ENCODE measurements at places on chromosomes 6 and 20.

GRCh38 chr20:50368813-50369224 lies 141.4 kb upstream of the PTPN1 start:
- no peak for DNase-seq

GRCh38 chr6:73109659-73110058 lies 115.6 kb downstream of the KHDC1L start:
- no peak for DNase-seq

- DNase-seq: no peak
Measured at GRCh38 chr20:4050203-4050980, 35.0 kb upstream of the RNF24 start.

GRCh38 chr20:58913079-58913478 lies 60.6 kb downstream of the GNAS start:
- no peak for DNase-seq

- peak; percentile 71 for DNase-seq
Measured at GRCh38 chr6:167825332-167826229, 1.1 kb upstream of the AFDN start.

DNA sequence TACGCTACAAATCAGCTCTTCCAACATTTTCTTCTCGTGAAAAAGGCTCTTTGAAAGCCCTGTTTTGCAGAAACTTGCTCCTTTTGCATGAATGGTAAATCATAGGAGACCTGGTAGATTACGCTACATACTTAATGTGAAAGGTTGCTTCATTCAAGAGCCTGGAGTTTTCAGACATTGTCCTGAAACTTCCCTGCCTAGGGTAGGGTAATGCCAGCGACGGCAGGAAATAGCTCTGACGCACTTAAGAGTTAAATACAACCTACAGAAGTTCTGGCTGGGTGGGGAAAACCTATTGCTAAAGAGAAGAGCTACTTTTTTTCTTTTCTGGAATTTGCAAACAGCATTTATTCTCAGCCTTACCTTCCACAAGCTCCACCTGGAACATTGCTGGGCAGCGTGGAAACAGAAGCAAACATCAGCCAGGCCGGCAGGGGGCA lies 144.5 kb downstream of the LPA start:
- DNase-seq: no peak

DNA sequence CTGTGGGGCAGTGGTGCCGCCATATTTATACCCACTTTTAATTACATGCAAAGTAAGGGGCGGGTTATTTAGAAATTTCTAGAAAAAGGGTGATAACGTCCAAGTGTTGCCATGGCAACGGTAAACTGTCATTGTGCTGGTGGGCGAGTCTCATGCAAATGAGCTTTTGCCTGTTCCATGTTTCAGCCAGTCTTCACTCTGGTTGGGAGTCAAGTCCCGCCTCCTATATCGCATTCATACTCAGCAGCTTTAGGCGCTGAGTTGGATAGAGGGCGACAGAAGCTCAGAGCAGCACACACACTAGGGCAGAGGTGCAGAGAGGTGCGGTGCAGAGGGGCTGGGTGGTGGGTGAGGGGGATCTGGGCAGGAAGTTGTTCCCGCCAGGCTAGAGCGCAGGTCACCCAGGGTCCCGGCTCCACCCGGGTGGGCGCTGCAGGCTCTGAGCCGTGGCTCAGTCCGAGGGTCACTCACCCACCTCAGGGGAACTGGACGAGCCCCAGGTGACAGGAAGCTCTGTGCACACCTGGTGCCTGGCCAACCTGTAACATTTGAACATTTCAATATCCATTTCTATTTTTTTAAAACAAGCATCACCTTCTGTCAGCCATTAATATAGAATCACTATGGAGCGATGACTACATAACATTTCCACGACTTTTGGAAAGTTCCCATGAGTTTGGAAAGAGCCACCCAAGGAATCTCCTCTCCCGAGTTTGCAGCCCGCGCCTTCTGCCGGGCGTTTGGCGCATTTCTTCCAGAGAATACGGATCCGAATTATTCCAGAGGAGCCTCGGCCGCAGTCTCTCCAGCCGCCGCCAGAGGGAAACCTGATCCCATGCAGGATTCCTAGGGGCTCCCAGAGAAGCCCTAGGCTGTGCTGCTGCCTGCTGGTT lies 89.1 kb upstream of the PHACTR3 start:
- peak; percentile 46 for DNase-seq

DNA sequence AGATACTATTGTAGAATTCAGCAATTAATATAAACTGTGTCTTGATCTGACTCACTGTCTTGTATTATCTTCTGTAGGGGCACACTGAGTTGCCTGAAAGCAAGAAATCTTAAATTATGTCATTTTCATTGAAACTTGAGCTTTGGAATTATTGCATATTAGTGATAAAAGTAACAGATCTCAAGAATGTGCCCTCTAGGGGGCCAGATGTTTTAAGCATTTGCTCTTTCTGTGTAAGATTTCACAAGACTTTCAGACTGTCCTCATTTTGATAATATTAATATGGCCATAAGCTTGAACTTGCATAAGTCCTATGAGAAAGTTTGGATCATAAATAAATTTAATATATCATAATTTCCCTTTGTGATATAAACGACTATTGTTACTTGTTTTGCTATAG lies 55.5 kb upstream of the MYO6 start:
- DNase-seq: no peak

GRCh38 chr6:124968401-124968800 lies 6.2 kb downstream of the RNF217 start:
- no peak for DNase-seq

DNA sequence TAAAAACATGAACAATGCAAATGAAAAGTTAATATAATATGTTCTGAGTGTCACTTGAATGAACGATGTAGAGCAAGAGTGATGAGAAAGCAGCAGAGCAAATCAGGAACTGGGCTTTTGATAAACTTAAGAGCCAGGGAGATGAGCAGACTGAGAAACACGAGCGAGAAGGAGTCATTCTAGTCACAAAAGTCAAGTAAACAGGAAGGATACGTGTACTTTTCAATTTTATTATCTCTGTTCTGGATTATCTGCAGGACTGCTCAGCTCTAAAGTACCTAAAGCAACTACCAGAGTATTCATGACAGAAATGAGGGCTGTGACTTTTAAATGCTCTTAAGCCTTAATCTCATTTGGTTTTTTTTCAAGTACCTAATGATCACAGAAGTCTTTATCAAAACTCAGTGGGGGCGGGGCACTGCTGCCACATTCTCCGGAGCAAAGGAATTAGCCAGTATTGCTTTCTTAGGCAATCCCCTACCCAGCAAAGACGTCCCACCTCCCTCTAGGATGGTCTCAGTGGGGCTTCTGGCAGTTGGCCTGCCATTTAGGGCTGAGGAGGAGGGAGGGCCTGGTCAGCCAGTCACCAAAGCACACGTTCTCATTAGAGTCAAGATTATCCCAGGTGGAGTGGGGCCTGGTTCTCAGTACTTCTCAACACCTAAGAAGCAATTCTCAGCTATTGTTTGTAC lies 8.6 kb downstream of the MAN1A1 start:
- DNase-seq: no peak

- DNase-seq: peak; percentile 47
Measured at GRCh38 chr6:52284131-52284459, 447 bp downstream of the MCM3 start.

DNA sequence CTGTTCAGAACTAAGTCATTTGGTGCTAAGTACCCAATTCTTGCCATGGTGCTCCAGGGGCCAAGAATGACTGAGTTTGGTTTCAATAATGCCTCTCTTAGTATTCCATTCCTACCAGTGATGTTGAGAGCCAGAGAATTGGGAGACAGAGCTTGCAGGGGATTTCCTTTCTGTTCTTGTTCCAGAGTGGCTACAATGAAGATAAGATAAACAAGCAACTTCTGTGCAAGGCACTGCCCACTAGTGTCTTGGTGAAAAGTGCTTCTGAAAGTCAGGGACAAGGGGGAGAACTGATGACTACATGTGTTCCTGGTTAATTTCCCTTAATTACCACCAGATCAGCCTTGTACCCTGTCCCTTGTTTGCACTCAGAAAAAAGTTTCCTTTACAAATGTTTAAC lies 421.6 kb downstream of the BCKDHB start:
- peak; percentile 68 for DNase-seq

- no peak for DNase-seq
Measured at GRCh38 chr6:37582306-37582705, 82.6 kb upstream of the CCDC167 start.

DNA sequence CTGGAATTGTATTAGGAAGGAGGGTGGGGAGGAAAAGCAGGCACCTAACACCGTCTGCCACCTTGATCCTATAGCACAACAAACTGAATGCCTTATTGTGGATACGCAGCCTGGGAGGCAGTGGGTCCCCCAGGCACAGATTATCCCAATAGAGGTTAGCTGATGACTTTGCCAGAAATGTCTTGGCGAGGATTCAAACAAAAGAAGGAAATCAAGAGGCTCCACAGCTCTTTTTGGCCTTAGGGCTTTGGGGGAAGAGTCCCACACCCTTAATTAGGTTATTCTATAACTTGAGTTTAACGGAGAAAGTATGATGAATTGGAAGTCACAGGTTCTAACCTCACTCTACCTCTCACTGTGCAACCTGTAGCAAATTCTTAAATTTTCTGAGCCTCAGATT lies 102.0 kb downstream of the MRPL14 start:
- DNase-seq: no peak

DNA sequence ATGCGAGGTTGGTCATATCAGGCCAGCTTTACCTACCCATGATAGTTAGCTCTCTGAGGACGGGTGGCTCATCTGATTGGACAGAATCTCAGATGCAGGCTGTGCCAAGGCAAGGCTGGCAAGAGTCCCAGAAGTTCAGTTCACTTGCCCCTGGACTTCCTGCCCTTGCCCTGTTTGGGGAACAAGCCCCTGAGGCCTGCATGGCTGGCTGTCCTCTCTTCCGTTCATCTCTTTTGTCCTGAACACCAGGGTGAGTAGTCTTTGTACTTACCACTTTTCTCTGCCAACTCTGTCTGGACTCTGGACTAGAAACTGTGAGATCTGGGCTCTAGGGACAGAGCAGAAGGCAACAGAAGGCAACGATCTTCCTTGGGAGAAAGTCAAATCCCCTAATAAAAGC lies 769.9 kb downstream of the QKI start:
- no peak for DNase-seq

DNA sequence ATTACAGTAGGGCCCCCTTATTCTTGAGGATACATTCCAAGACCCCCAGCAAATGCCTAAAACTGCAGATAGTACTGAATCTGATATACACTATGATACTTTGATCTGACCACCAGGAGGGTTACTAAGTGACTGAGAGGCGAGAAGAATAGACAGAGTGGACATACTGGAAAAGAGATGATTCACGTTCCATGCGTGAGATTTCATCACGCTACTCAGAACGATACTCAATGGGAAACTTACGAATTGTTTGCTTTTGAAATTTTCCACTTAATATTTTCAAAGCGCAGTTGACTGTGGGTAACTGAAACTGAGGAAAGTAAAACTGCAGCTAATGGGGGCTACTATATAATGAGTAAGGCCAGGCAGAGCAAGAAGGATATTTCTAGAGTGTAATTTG lies 60.8 kb downstream of the STX11 start:
- DNase-seq: no peak

GRCh38 chr6:144232176-144232831 lies 52.8 kb upstream of the UTRN start:
- no peak for DNase-seq

GRCh38 chr6:109059153-109059552 lies 35.5 kb downstream of the SESN1 start:
- no peak for DNase-seq

DNA sequence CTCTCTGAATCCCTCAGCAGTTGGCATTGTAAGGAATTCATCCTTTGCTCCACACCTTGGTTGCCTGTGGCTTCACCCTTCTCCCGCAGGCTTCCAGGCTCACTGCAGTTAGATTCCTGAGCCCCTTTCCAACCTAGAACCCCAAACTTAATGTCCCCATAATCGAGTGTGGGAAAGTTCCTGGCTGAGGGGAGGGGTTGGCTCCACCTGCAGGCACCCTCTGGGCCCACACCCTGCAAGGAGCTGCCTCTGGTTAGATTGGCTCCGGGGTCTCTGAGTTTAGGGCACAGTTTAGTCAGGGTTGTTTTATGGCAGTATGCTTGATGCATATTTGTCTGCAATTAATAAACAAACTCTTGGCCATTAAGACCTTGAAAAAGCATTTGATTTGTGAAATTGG lies 63.4 kb downstream of the MTHFD1L start:
- DNase-seq: no peak

- no peak for DNase-seq
Measured at GRCh38 chr6:89255417-89255816, 38.3 kb upstream of the GABRR1 start.

- no peak for DNase-seq
Measured at GRCh38 chr20:62488470-62488869, 12.7 kb upstream of the GATA5 start.

GRCh38 chr6:137706083-137706750 lies 160.8 kb upstream of the TNFAIP3 start:
- no peak for DNase-seq

- no peak for DNase-seq
Measured at GRCh38 chr6:110188791-110189190, 8.6 kb downstream of the CDC40 start.

- peak; percentile 3 for DNase-seq
Measured at GRCh38 chr6:36387440-36388303, at the start of gene ETV7. Gene ETV7, minus strand, starts transcription at chr6:36387669. Its CDS starts 128 bp downstream, at chr6:36387541.

DNA sequence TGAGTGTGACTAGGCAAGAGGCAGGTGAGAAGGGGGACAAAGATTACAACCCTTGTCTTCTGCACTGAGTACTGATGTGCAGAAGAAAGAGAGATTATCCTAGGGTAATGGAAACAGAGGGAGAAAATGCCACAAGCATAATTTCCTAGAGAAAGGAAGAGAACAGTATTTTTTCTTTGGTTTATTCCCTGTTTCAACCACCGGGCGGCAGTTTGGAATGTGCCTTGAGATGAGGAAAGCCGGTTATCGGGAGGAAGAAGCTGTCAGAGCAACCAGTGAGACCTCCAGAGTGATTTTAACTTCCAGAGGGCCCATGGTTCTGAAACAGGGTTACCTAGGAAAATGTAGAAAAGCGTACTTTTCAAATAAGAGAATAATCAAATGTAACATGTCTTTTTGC lies 121.4 kb downstream of the REV3L start:
- DNase-seq: no peak

DNA sequence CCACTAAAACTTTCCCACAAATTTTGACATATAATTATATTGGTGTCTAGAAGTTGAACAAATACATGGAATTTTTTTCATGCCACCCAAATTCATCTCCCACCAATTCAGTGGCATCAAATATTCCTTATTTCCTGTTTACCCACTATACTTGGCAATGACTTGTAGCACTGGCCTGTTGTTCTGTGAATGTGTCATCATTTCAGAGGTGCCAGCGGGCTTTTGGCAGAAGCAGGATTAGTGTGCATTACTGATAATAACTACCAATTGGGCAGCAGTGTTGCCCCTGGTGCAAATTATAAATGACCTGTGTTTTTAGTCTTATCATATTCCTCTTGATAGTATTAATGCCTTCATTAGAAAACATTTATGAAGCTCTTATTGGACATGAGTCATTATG lies 121.3 kb downstream of the TFAP2B start:
- no peak for DNase-seq

- DNase-seq: no peak
Measured at GRCh38 chr6:44105993-44106740, 21.1 kb downstream of the MRPL14 start.

- no peak for DNase-seq
Measured at GRCh38 chr6:160419488-160419887, 71.3 kb downstream of the SLC22A3 start.

GRCh38 chr6:41039060-41039998 lies at the start of gene UNC5CL:
Gene UNC5CL, minus strand, starts transcription at chr6:41039221. Its CDS starts 4,147 bp downstream, at chr6:41035074.
- peak; percentile 2 for DNase-seq
